ENCODE measurements at places on chromosomes 2 and 18. TPM values are rescaled to one million over a fixed set of nuclear protein-coding genes. Genes with fewer than 3 reads are reported as not detected.

Gene PIKFYVE
- total RNA-seq = 36.3 TPM

Gene BMP10
- total RNA-seq = not detected

Gene PTPN4
- 31.4 TPM for total RNA-seq

Gene PTCD3
- total RNA-seq = 82.2 TPM

Gene MORN2
- total RNA-seq = 8.7 TPM

Gene CNTNAP5
- total RNA-seq = not detected

Gene ARPC2
- total RNA-seq = 352 TPM

Gene LIPT1
- 6.2 TPM for total RNA-seq

Gene PFN4
- total RNA-seq = 0.23 TPM

Gene FAM136A
- 40.9 TPM for total RNA-seq

Gene RGPD5
- total RNA-seq = 47.0 TPM

Gene PLEK
- total RNA-seq = 0.17 TPM

Gene RIT2
- total RNA-seq = not detected

Gene DNAH6
- total RNA-seq = under 0.01 TPM

Gene CSRNP3
- 0.51 TPM for total RNA-seq

Gene ICOS
- not detected for total RNA-seq

Gene LIPG
- 1.9 TPM for total RNA-seq

Gene VWA3B
- total RNA-seq = not detected

Gene CD28
- total RNA-seq = 0.05 TPM

Gene SULT1C4
- total RNA-seq = 76.7 TPM

Gene HRH4
- 0.19 TPM for total RNA-seq

Gene MOB4
- total RNA-seq = 32.3 TPM

Gene ADI1
- 68.4 TPM for total RNA-seq

Gene INHA
- not detected for total RNA-seq

Gene C2orf15
- total RNA-seq = not detected

Gene RTP5
- not detected for total RNA-seq

Gene KATNAL2
- 0.51 TPM for total RNA-seq

Gene TWIST2
- total RNA-seq = not detected

Gene RMND5A
- 80.9 TPM for total RNA-seq

Gene TUBB8B
- 0.14 TPM for total RNA-seq

Gene NCKAP1
- total RNA-seq = 364 TPM

Gene GPR35
- total RNA-seq = 0.85 TPM

Gene GAL3ST2
- not detected for total RNA-seq

Gene ERMN
- total RNA-seq = not detected

Gene DPP10
- not detected for total RNA-seq

Gene SLC9A4
- not detected for total RNA-seq

Gene MRPL33
- 94.3 TPM for total RNA-seq

Gene ERICH2
- not detected for total RNA-seq

Gene SLC9A2
- not detected for total RNA-seq

Gene TRIM54
- total RNA-seq = 0.74 TPM

Gene TRABD2A
- 1.4 TPM for total RNA-seq

Gene TMEM163
- 0.09 TPM for total RNA-seq

Gene ALPG
- total RNA-seq = 0.05 TPM

Gene MRPL30
- 34.5 TPM for total RNA-seq

Gene SCTR
- not detected for total RNA-seq

Gene COBLL1
- 7.8 TPM for total RNA-seq

Gene GALNT14
- 1.7 TPM for total RNA-seq

Gene C2orf78
- total RNA-seq = not detected
